NCI-H1417 treated with DMSO at 0.1 percent for 48 hours (cell line): ENCODE measurements at places on chromosomes 2 and 18.

DNA sequence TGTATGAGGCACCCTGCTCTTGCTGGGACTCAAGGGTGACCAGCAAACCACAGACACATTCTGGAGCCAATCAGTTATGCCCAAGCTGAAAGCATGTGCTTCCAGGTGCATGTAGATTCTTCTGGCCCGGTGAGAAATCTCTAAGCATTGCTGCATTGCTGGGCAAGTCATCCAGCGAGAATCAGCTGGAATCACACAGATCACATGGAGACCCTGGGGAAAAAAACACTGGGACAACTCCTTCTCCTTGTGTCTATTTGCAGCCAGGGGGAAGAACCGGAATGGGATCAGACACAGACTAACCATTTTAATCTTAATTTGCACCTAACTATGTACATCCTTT lies 119.7 kb upstream of the KLF7 start:
- no peak for DNase-seq

- DNase-seq: no peak
Measured at GRCh38 chr2:20642055-20642971, 8.6 kb downstream of the HS1BP3 start.

GRCh38 chr2:179543361-179543901 lies 278.8 kb upstream of the SESTD1 start:
- no peak for DNase-seq

- DNase-seq: no peak
Measured at GRCh38 chr18:12656605-12656937, 1.3 kb downstream of the SPIRE1 start.

GRCh38 chr18:47680488-47680887 lies 250.0 kb downstream of the SMAD2 start:
- no peak for DNase-seq

GRCh38 chr18:79400091-79400590 lies 4.4 kb downstream of the NFATC1 start:
- DNase-seq: no peak

GRCh38 chr18:35780937-35781336 lies 191.5 kb upstream of the RMP24 start:
- DNase-seq: no peak

- no peak for DNase-seq
Measured at GRCh38 chr18:46424898-46425297, 232.1 kb downstream of the LOXHD1 start.

DNA sequence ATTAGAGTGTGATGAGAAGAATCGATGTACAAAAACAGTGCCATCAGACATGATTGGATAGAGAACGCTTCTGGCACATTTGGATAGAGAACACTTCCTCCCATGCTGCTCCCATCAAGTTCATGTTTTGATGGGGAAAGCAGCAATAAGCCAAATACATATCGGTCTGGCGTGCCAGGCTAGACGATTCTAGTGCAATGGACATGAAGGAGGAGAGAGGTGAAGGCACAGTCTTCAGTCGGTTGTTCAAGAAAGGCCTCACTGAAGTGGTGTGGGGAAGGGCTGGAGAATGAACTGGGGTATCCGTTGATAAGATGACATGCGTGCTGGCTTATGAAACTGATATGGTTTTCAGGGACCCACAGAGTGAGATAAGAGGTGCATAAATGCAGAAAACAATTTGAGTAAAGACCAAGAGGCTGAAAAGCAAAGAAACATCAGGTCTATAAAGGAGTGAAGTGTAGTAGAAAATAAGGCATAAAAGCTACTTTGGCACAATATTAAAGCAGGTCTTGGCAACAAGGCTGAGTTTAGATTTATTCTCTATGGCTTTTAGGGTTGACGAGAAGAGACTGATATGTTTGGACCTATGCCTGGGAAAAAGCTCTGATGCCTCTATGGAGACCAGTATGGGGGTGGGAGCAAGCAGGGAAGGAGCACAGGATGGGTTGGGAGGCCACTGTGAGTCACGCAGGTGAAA lies 117.6 kb upstream of the PIEZO2 start:
- no peak for DNase-seq

- DNase-seq: no peak
Measured at GRCh38 chr2:23250371-23250770, 134.6 kb upstream of the KLHL29 start.

DNA sequence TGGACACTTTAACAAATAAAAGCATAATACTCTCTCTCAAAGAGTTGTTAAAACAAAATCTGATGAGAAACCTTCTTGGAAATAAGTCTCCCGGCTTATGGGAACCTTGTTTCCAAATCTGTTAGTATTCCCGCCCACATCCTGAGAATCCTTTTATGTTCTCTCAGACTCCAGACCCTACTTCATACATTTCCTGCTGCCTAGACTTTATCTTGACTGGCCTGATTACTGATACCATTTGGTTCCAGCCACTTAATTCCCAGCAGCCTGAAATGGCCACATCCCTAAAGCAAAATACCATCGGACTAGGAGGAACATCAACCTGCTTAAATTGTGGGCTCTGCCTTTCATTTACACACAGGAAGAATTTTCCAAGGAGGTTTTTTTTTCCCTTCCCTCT lies 79.1 kb upstream of the CYP1B1 start:
- DNase-seq: no peak

DNA sequence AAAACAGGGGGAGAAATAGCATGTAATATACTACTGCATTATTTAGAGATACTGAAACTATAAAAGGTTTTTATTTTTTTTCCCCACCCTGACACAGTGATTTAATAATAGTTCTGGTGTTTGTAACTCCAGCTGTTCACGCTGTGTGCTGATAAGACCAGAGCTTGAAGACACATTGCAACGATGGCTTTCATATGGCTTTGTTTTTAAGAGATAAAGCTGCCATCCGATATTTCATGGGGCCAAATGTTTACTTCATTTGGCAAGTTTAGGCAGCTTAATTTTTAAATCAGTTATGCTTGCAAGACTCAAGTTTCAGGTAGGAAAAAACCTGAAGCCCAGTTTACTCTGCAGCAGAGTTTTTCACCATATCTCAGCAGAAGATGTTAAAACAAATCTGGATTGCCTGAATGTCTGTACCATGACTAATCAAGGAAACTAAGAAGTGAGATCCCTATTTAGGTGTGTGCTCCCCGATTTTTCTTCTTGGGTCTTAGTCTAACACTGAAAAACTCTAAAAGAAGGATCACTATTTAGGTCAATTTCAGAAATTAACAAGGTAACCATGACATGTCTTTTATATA lies 508.6 kb downstream of the PARD3B start:
- DNase-seq: no peak

DNA sequence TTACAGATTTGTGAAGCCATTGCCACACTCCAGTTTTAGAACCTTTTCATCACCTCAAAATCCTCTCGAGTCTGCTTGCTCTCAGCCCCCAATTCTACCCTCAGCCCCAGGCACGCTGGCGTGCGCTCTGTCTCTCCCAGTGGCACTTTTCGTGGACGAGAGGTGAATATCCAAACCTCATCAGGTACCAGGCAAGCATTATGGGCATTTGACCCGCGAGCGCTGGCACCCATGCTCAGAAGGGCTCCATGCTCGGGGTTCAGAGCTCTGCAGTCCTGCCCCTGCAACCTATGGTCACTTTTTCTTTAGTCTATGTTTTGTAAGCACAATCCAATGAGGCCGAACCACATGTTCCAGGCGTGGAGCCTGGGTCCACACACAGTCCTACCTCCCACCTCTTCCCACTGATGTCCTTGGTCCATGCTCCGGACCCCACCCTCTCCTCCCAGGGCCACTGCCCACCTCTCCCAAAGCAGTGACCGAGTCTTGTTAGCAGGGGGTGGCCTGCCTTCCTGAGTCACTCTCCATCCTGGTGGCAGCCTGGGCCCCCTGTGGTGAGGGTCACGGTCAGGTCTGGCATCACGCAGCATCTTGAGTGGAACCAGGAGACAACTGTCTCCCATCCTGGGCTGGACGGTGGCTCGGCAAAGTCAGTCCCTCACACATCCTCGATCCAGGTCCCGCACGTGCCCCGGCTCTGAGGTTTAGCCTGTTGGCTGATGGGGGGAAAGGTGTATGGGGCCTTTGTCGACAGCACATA lies 256.9 kb downstream of the NDUFA10 start:
- no peak for DNase-seq

- DNase-seq: no peak
Measured at GRCh38 chr18:79515331-79515730, 119.6 kb downstream of the NFATC1 start.

GRCh38 chr2:75558786-75559679 lies 1.7 kb downstream of the EVA1A start:
- DNase-seq: no peak

DNA sequence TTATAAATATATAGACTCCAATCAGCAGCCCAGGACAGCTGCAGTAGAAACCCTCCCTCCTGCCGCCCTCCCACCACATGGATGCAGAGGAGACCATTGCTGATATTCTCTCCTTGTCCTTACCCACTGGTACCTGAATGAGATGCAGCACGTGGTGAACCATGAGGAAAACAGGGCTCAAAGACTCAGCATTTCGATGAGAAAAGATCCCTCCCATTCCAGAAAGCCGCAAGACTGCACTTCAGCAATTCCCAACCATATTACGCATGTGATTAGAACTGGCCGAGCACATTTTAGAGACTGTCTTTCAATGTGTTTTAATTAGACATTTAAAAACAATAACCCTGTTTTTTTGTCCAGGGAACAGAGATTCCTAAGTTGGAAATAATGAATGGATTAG lies 125.5 kb downstream of the NRP2 start:
- no peak for DNase-seq

DNA sequence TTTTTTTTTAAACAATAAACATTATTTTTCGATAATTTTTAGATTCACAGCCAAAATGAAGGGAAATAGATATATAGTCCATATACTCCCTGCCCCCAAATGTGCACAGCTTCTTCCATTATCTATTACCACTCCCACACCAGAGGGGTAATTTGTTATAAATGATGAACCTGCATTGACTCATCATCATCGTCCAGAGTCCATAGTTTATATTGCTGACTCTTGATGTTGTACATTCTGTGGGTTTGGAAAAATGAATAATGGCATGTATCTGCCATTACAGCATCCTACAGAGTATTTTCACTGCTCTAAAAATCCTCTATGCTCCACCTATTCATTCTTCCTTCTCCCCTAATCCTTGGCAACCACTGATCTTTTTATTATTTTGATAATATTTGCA lies 121.5 kb downstream of the LTBP1 start:
- no peak for DNase-seq

GRCh38 chr18:42861271-42861670 lies 254.2 kb downstream of the RIT2 start:
- DNase-seq: no peak

GRCh38 chr2:20065885-20066602 lies 14.6 kb upstream of the LAPTM4A start:
- DNase-seq: peak; percentile 30

DNA sequence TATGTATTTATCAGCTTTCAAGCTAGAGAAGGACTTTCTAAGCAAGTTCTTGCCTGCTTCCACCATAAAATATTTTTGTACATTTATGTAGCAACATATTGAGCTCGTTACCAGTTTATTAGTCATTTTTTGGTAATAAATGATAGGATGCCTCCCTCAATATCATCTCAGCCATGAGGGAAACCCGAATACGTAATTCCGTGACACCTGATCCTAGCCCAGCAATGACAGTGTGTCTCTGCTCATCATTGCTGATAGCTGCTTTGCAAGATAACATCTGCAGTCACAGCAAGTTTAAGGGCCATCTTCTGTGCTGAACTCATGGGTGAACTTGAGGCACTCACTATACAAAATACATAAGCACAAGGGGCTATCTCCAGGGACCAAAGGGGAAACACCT lies 62.2 kb downstream of the COL6A3 start:
- no peak for DNase-seq

DNA sequence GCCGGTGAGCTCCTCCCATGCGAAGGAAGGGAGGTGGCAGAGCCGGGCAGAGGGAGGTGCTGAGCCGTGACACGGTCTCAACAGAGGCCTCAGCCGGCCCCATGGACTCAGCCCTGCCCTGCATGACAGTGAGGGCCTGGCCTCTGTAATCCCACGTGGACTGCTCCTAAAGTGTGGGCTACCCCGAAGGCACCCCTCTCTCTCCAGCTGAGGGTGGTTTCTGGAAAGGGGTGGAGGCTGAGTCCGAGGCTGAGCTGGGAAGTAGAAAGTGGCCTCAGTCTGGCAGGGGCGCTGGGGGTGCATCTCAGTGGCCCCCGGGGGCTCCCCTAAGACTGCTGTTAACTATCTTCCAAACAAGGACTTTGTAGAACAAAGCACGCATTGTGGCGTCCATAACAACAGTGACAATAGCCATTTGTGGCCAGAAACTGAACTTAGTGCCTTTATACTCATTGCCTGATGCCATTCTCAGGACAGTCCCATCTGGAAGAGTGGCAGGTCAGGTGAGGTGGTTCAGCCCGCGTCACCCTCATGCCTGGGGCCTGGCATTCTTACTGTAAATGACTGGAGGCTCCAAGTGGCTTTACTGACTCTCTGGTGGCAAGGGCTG lies 192.4 kb downstream of the TWIST2 start:
- no peak for DNase-seq

DNA sequence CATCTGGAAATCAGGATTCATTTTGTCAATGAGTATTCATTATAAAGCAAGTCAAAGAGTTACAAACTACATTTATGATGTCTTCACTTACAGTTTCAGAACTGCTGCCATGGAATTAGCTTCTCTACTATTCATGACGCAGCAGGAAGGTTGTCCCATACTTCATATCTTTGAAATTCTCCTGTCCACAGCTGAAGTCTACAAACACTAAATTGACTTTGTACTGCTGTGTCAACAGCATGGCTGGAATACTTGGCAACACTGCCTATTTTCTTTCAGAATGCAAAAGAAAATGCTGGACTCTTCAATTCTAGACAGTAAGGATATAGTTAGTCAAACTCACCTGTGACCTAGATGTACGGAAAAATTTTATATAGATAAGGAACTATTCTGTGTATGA lies 44.6 kb upstream of the UNC80 start:
- no peak for DNase-seq

DNA sequence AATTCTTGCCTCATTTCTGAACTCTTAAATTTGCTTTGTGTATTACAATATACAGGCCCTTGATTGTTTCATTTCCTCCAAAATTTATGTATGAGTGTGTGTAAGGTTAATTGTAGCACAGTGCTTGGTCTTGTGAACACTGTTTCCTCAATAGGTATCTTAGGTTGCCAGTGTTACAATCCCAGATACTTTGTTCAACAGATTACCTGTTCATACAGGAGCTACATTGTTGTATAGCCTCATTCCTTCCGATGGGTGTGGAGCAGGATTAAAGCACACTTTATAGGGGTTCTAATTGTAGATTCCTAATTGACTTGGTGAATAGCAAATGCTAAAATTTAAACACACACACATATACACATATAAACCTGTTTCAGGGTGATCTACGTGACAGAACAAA lies 10.7 kb downstream of the RBBP8 start:
- no peak for DNase-seq

DNA sequence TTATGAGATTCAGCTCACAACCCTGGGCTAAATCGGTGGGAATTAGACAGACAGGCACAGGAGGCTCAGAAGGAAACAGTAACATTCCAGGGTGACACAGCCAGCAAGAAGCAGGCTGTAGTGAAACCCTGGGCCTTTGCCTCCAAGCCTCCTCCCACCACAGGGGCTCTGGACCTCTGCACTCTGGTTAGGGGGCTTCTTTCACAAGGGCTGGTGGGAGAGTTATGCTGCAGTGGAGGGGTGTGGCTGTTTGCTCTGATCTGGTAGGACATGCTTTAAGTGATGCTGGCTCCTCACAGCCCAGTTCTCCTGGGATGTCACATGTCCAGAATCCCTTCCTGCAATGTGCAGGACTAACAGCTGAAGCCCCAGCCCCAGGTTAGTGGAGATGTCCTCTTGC lies 109.9 kb downstream of the TGFA start:
- DNase-seq: no peak
